ENCODE measurements at places on chromosomes 11 and 22.
A peak's percentile ranks its signal among the peaks of the same experiment; 100 is the strongest.

- DNase-seq: no peak
These were observed 2.8 kb upstream of the KDELR3 start for GRCh38 chr22:38464992-38465672.

DNA sequence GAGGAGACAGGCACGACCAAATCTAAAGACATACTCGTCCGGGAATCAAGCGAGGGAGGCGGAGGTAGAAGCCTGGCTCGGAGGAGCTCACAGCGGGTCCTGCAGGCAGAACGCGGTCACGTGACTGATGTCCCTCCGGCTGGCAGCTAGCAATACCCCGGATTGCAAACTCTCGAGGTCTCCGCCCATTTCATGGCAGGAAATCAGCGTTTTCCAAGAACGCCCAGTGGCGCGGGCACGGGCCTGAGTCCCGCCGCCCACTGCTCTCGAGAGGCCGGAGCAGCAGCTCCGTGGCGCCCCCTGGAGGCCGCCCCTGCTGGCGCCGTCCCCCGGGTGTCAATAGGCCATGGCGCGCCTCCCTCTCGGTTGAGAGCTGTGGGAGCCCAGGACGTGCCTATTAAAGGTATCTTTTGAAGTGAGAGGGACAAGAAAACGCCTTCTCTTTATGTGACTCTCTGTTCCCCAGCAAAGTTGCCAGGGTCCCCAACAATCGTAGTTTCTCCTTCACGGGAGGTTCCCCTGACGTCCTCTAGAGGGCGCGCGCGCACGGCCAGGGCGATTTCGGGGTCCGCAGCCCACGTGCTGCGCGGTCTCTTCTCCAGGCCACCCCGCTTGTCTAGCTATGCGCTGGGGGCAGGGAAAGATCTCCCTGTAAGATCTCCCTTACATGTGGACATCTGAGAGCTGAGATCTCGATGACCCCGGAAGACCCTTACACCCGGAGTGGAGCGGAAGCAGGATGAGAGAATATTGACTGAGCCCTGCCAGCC, 37.3 kb upstream of the RBFOX2 start:
- peak; percentile 97 for DNase-seq

DNA sequence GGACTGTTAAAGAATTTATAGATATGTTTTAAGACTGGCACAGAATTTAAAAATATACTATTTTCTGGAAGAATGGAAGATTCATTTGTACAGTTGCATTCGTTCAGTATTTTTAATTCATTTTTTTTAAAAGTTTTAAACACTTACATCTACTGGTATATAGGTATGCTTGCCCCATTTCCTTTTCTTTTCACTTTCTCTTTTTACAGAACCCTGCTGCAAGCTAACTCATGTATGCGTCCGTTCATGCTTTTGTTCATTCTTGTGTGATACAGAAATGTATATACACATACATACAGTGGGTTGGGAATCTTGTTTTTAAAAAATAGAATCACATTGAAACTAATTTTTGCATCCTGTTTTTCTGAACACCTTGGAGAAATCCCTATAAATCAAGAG, 31.0 kb downstream of the PACS1 start:
- DNase-seq: no peak

DNA sequence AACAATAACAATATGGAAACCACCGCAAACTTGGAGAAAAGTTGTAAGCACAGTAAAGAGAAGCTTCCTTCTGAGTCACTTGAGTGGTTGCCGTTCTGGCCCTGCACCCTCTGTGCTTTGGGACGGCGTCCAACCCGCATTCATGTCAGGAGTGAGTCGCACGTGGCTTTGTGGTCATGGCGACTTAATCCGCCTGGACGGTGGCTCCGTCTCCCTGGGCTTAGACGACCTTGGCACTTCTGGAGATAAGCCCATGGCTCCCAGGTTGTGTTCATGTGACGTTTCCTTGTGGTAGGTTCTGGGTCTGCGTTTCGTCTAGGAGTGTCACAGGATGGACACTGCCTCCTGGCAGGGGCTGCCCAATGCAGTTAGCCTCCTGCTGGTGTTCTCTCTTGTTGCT, 40.5 kb downstream of the TPCN2 start:
- DNase-seq: no peak

- DNase-seq: peak; percentile 25
These were observed 24.2 kb downstream of the FLI1 start for GRCh38 chr11:128718064-128718463.

DNA sequence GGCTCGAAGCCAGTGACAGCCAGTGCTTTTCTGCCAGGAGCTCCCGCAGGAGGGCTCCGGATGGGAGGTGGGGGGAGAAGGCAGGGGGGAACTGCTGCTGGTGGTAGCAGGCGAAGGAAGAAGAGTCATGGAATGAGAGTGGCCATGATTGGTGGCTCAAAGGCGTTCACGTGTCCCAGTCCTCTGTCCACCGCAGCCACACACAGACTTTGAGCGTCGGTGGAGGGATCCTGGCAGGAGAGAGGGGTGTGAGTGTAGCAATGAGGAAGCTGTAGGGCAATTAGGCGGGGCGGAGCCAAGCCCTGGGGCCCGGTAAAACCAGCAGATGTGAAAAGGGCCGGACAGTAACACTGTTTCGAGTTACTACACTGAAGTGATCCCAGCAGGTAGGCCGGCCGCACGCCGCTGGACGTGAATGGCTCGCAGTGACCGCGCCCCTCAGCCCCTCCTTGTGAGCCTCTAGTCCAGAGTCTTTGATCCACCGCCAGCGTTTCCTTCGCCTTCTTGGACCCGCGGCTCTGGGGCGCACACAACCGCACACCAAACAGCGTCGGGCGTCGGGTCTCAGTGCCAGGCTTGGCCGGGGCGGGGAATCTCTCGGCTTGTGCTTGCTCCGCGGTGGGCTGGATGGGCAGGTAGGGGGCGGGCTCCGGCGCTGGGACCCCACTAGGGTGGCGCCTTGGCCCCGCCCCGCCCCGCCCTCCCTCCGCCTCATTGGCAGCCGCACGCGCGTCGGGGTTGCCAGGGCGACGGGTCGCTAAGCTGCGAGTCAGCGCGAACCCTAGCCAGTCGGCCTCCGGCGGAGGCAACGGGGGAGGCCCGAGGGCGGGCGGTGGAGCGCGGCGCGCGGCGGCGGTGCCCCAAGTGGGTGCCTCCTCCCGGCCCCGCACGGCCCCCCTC, at the start of gene LRRC10B:
TSS of gene LRRC10B (plus strand) at position 788 of the 900 bp plus-strand sequence. CDS start 250 bp downstream, outside the sequence.
- peak; percentile 55 for DNase-seq

DNA sequence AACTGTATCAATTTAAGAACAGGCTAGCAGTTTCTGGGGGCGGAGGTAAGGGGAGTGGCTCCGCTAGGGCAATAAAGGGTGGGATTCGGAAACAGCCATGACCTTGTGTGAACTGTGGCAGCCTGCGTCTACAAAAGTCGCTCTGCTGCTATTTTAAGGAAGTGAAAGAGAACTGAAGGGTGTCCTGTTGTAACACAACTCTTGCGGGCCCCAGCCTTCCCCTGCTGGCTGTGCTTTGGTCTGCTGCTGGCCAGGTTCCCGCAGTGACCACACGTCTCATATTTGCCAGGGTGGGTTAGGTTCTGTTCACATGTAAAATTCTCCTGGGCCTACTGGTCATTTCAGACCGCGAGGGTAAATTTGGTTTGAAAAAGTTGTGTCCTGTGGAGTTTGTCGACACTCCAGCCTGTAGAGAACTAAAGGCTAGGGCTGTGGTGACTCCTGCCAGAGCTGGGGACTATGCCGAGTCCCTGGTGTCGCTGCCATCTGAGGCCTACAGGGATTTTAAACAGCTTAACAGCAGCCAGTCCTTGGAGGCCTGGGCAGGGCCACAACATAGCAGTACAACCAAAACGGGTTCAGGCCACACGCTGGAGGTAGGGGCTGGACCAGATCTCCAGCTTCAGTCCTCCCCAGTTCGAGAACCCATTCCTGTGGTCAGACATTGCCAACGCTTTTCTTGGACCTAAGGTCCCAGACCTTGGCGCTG, 1.1 kb upstream of the PPFIBP2 start:
- peak; percentile 21 for DNase-seq

GRCh38 chr11:33534575-33534974, 166.1 kb downstream of the C11orf91 start:
- no peak for DNase-seq

GRCh38 chr11:66242095-66242765, 26.2 kb upstream of the RAB1B start:
- DNase-seq: no peak

GRCh38 chr11:33320016-33320813, 63.0 kb downstream of the HIPK3 start:
- no peak for DNase-seq

DNA sequence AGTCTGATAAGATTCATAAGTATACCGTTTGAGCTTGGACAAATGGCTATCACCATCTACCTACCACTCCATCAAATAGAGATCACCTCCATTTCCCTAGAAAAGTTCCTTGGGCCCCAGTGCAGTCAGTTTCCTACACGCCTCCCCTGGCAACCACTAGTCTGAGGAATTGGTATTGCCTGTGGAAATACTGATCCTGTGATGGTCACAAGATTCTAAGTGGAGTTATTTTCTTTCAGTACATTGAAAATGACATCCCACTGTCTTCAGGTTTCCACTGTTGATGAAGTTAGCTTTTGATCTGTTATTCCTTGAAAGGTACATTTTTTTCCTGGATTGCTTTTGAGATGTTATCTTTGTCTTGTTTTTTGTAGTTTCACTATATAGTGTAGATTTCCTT, 4.6 kb upstream of the ACCSL start:
- DNase-seq: no peak

GRCh38 chr11:2302896-2303626, 1.2 kb downstream of the TSPAN32 start:
- DNase-seq: no peak

GRCh38 chr11:62307950-62308349, 9.1 kb upstream of the SCGB1D4 start:
- no peak for DNase-seq

GRCh38 chr22:49355211-49355920, 472.3 kb downstream of the BRD1 start:
- DNase-seq: no peak
